ENCODE measurements at places on chromosomes 2 and 18.

DNA sequence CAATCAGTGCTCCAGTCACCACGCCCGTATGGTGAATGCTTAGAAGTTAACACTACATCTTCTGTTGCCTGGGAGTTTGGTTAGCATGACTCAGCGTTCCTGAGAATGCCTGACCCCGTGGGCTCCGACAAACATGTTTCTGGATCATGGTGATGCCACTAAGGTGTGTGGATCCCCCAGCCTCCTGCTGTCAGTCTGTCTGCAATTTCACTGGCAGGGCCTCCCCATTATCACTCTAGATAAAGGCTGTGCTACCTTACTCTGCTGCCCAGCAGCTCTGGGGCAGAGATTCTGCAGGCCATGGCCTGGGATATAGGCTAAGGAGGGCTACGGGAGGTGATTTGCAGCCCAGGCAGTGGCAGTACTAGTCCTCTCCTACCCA lies 66.0 kb downstream of the STPG4 start:
- DNase-seq, result no peak

DNA sequence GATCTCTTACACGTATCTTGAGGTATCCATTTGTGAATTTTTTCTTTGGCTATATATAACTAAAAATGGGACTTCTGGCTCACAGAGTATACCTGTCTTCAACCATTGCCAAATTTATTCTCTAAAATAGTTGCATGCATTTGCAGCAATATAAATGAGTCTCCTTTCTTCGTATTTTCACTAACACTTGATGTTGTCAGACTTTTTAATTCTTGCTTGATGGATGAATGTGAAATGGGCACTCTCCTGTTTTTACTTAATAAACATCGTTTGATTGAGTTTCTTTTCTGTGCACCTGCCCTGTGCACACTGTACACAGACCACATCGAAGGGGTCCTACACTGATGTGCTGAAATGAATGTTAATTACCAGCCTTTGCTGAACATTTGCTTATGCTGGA lies 121.8 kb downstream of the DDX1 start:
- DNase-seq, result no peak

- DNase-seq, result no peak
These were observed 350.7 kb upstream of the LRRTM1 start for GRCh38 chr2:80655265-80655664.

DNA sequence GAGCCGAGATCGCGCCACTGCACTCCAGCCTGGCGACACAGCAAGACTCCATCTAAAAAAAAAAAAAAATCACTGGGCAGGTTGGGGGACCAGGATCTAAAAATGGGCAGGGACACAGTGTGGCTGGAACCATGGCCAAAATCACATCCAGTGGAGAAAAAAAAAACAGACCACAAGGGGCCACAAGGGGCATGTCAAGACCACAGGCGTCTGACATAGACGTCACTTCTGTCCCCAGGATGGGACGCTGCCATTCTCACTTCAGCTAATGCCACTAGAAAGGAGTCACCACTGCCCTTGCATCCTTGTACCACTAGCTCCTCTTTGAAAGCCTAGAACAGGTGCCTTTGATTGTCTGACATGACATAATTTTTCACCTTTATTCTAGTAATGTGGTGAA lies 2.5 kb upstream of the POMC start:
- no peak for DNase-seq

DNA sequence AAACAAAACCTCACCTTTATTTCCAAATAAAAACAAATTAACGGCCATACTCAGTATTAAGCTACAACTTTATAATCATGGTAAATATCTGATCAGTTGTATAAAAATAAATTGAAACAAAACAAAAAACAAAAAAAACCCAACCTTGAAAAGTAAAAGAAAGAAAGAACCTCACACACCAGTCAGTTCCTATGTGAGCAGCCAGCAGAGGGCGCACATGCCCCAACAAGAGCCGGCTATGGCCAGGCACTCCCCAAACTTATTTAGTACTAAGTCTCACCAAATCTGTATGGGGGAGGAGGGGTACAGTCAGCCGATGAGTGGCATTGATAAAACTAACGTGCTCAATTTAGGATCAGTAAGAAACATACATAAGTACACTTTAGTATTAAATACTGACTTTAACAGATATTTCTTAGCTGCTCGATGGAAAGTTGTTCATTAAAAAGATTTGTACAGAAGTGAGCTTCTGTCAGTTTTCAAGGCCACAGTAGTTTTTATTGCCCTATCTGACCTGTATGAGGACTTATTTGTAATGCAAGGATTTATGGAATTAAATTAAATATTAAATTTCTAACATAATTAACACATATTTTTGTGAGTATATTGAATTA lies 172.6 kb downstream of the TCF4 start:
- DNase-seq, result no peak

DNA sequence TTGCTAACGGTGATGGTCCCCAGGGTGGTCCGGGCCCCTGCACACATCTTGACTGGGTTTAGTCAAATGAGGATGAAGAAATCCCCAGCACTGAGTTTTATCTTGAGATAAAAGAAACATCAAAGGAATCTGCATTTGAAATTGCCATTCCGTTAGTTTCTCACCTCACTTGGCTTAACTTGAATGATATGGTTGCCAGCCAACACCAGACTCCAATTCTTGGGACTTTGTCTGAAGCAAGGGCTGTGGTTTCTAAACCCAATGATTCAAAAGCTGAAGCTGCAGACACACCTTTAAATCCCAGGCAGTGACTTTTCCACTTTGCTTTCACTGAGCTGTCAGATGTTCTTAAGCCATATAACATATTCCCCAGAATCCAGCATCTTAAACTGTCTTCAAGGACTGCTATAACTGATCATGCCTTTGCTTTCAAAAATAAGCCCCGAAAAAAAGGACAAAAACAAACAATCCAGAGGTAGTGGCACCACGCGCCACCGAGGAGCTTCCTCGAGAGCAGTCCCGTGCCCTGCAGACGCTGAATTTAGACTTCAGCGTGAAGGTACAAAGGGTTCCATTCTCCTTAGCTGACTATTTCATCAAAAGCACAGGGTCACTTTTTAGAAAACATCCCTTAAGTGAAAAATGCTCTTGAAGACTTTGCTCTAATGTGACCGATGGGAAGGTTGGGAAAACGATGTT lies 189.3 kb downstream of the HDAC4 start:
- no peak for DNase-seq

- no peak for DNase-seq
These were observed 26.2 kb upstream of the MBOAT2 start for GRCh38 chr2:9029721-9030120.

DNA sequence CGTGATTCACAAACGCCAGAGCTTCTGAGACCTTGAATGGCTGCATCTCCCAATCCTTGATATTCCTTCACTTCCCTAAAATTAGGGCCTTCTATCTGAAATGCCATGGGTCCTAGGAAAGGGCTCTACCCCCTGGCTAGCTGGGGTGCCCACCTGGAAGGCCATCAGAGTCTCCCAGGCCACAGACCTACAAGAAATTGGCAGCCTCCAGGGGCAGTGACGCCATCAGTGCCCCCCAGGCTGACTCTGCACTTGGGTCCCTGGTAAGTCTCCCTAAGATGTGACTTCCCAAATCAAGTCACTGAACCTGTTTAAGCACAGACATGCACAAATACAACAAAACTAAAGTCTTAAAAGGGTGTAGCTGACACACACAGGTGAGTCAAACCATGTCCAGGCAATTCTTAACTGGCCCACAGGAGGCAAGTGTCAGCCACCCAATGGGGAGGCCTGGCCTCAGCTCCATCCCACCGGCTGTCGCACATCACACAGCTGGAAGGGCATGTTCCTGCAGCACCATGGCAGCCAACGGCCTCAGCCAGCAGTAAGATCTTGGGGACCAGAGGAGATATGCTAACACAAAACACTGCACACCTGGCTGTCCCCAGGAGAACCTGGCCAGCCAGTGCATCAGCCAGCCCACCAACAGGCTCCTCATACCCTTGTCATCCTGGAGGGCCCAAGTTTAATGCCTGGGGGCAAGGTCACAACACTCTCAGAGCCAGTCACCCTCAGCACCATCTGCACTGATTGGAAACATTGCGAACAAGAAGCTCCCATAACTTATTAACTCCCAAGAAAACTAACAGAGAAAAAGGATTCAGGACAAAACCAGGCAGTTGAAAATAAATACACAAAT lies 5.2 kb downstream of the PARD6G start:
- DNase-seq, result no peak

DNA sequence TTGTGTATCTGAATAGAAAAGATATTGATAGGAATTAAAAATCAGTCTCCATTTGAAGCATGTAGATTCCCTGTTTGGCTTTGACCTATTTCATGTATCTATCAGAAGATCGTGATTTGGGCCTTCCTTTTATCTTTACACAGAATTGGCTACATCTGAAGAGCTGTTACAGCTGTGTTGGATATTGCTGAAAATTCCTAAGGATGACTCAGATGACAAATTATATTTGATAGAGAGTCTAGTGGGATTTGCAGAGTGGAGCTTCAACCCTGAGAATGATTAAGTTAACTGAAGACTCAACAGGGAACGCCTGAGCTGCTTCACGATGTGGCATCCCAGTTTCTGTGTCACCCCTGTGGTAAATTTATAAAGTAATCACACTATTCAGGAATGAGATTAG lies 4.9 kb upstream of the COL3A1 start:
- no peak for DNase-seq

GRCh38 chr2:99776906-99777646 lies 287.3 kb upstream of the REV1 start:
- DNase-seq, result no peak

DNA sequence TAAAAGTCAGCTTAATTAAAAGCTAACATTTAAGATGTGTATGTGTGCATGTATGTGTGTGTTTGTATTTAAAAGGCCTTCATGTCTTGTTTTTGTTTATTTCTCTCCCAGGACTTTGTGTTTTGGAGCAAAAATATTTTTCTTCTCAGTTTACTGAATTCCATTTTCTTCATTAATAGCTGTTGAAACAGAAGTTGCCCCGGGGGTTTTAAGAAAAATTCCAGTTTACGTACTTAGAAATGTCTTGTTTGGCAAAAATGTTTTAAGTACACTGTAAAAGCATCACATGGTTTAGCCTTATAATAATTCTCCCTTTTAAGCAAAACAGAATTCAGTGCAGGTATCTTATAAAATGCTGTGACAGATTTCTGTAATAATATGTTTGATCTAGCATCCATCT lies 1233.0 kb upstream of the NRXN1 start:
- DNase-seq, result no peak

GRCh38 chr2:54329482-54330161 lies 73.6 kb upstream of the TSPYL6 start:
- no peak for DNase-seq

DNA sequence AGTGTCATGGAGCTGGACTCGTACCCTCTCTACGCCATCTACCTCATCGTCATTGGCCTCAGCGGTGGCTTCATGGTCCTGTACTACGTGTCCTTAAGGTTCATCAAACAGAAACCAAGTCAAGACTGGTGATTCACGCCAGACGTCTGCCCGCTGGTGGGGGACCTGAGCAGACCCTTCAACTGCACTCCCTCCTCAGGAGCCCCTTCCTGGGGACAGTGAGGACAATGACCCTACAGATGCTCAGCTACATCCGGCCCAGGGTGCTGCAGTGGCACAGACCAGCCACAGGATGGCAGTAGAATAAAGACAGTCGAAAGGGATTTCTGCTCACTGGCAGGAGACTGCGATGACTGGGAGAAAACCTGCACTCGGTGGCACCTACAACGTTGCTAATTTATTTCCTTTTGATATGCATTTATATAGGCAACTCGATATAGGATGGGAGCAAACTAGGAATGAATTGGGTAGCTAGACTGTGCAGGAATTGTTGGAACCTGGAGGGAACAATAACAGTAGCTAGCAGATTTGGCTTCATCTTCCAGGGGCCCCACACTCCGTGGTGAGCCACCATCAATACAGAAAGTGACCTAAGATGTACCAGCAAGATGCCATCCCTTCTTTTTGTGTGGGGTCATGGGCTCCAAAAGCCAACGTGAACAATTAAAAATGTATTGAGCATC lies 39.2 kb downstream of the ABCG8 start:
- DNase-seq, result no peak

- DNase-seq, result no peak
These were observed 14.0 kb downstream of the INPP5D start for GRCh38 chr2:233074106-233074505.

- DNase-seq, result no peak
These were observed 8.8 kb upstream of the GBX2 start for GRCh38 chr2:236176951-236177350.

- no peak for DNase-seq
These were observed 91.9 kb downstream of the PPP1R1C start for GRCh38 chr2:182077448-182078142.

DNA sequence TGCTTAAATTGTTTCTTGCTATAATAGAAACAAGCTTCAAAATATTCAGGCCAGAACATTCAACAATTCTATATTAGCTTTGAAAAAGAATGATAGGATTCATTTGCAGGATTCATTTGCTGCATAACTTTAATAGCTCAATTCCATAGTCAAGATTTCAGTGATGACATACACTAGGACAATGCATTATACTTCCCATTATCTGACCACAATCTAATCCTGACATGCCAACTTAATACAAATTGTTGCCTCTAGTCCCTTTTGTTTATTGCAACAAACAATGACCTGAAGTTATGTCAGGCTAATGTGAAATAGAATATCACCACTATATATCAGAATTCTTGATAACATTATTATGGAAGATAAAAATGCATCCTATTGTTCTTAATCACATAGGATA lies 169.4 kb downstream of the DNAH7 start:
- DNase-seq, result no peak

GRCh38 chr18:3821524-3821923 lies 371.6 kb downstream of the TGIF1 start:
- no peak for DNase-seq

DNA sequence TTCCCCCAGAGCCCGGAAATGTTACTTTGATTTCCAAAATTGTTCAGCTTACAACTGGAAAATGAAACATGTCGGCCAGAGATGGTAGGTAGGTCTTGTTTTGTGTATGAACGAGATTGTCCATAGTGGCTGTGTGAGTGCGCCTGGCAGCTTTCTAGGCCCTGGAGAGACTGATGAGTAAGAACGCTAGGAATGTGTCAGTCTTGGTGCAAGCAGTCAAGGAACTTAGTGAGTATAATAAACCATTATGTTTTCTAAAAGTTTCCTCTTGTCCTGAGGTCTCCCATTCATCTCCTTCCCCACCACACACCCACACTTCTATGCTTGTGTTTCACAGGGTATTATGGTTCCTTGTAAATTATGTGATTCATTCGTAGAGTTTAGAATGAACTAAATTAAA lies 234.2 kb downstream of the CDH2 start:
- no peak for DNase-seq

DNA sequence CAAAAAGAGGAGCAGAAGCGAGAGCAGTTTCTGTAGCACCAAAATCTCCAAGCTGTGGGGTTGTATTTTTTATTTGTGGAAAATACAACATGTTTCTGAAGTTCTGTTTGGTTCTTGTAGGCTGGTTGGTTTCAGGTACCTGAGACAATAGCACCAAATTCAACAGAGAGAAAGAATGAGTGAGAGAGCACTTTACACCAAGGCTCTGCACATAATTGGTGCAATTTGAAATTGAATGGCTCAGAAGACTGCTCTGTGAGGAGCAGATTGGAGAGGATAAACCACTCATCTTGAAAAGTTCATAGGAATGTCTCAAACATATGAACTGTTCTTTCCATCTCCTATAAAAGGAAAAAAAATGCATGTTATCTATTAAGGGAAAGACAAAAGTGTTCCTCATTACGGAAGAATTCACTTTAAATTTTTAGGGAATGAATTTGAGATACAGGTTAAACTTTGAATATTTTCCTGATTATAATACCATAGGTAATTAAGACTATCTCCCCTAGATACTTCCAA lies 175.1 kb downstream of the ATAD2B start:
- no peak for DNase-seq

Data from cortex of kidney (tissue), 1 donor.